ENCODE measurements at places on chromosomes 7 and 10. TPM values are rescaled to one million over a fixed set of nuclear protein-coding genes. Genes with fewer than 3 reads are reported as not detected.
A peak's percentile ranks its signal among the peaks of the same experiment; 100 is the strongest.

The CDC14C gene
- 0.25 TPM for polyA plus RNA-seq

The GNAT3 gene
- not detected for polyA plus RNA-seq

- DNase-seq = no peak
Observed at GRCh38 chr7:28190077-28190710, 9.6 kb upstream of the JAZF1 start.

The FGFBP3 gene
- 2.0 TPM for polyA plus RNA-seq

- no peak for DNase-seq
Observed at GRCh38 chr7:148975896-148976295, 52.4 kb downstream of the PDIA4 start.

- DNase-seq = no peak
Observed at GRCh38 chr7:63867127-63867526, 131.5 kb upstream of the ZNF722 start.

The SPDYE6 gene
- polyA plus RNA-seq = 5.5 TPM

GRCh38 chr7:20107582-20107981, 109.6 kb downstream of the MACC1 start:
- DNase-seq = peak; percentile 24

DNA sequence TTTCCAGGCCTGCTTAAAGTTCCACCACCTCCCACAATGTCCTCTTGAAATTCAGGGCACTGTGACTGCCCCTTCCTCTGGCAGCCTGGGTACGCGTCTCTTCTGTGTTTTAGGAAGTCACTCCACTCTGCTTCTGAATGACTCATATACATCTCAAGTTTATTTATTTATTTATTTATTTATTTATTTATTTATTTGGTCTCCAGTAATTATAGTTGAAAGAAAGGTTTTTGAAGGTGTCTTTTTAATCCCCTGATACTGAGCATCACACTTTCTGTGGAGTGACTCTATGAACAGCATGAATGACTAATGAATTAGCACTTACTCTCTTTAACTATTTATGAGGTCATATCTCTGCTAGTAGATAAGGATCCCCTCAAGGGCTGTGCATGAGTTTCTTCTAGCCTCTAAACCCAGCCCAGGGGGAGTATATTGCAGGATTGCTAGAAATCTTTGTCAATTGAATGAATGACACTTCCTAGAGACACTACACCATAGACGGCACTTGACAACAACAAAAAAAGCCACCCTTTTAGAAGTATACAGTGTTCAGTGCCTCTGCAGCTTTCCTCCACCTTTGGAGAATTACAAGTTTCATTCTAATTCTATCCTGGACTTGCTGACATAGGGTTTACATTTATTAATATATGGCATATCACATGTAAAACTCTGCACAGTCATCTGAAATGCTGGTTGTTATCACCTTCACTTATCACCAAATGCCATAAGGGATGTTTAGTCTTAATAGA, 2.1 kb downstream of the MACC1 start:
- no peak for DNase-seq

- DNase-seq = no peak
Observed at GRCh38 chr10:69418052-69418752, 1.5 kb upstream of the TACR2 start.

The CHAT gene
- polyA plus RNA-seq = not detected

- no peak for DNase-seq
Observed at GRCh38 chr10:126022841-126023240, 126.5 kb downstream of the FANK1 start.

DNA sequence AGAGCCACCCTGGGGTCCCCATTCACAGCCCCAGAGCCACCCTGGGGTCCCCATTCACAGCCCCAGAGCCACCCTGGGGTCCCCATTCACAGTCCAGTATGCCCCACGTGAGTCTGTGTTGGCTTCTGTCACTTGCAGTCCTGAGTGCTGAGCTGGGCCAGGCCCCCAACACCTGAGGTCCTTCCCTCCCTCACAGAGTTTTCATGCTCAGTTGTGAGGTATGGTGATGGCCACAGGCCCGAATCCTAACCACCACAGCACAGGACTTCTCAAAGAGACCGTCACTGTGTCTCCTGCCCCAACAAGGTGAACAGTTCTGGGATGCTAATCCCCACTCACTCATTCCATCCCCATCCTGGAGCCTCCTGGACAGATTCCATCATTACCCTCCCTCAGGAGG, 239.2 kb downstream of the PTPRN2 start:
- no peak for DNase-seq

The KAZALD1 gene
- not detected for polyA plus RNA-seq

The AFAP1L2 gene
- polyA plus RNA-seq = 43.1 TPM

- DNase-seq = no peak
Observed at GRCh38 chr10:85026878-85027467, 698.6 kb downstream of the CCSER2 start.

The DYNC1I1 gene
- polyA plus RNA-seq = not detected

DNA sequence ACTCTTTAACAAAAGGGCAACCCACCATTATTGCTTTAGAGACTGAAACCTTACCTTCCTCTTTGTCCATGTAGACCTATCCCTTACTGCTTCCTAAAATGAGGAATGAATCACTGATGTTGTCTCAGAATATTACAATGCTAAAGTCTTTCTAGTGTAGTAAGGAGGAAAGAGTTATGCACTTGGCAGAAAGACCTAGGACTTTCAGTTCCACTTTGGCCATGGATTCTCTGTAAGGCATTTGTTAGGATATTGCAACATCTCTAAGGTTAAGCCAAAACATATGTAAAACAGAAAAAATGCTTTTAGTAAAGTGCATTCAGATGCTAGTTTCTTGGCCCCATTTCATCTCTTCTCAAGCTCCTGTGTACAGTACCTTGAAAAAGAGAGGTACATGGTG, 230.9 kb downstream of the PARD3 start:
- DNase-seq = peak; percentile 77

DNA sequence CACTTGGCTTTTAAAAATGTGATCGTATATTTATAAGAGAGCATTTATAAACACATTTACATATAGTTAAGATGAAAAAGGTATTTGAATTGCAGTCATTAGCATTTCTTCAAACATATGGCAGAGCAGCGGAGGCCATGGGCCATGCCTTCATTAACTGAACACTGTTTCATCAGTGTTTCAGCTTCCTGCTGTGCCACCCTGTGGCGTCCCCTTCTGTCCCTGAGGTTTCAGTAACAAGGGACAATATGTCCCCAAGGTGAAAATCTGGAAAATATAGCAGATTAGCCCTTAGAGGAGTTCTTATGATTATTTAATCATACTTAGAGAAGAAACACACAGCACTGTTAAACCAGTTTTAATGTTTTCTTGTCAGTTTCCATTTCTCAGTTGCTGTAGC, 577.8 kb downstream of the ETV1 start:
- no peak for DNase-seq

DNA sequence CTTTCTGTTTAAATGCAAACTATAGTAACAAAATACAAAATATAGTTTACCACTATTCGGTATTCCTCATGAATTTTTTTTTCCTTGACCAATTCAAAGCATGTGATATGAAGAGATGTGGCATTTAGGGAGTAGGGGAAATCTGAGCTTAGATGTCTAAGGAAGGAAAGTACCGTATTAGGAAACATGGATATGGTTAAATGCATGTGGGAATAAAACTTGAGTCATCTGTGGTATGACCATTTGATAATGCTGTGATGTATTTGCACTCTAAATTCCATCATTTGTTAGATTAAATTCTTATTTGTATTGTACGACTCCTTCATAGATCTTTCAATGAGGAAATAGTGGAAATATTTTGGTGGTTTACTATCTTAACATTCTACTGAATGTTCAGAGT, 19.7 kb downstream of the AHR start:
- DNase-seq = no peak

DNA sequence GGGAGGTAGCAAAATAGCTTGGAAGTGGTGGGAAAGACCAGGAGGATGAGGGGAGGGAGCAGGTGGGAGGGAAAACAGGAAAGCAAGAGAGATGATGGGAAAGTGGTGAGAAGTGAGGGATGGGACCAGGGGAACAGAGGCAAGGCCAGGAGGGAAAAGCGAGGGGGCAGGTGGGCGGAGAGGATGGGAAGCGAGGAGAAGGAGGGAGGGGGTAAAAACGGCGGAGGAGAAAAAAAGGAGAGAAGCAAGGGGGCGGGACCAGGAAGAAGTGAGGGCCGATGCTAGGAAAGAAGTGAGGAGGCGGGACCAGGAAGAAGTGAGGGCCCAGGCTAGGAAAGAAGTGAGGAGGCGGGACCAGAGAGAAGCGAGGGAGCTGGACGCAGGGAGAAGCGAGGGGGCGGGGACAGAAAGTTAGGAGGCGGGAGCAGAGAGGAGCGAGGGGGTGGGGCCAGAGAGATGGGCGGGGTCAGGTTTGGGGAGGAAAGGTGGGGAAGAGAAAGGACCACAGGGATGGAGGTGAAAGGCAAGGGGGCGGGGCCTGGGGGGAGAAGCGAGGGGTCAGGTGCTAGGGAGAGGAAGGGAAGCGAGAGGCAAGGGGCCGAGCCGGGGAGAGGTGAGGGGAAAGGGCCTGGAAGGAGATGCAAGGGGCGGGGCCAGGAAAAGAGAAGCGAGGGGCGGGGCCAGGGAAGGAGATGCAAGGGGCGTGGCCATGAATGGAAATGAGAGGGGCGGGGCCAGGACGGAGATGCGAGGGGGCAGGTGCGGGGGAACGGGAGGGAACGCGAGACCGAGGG, 984 bp downstream of the SMURF1 start:
- DNase-seq = peak; percentile 87

- DNase-seq = no peak
Observed at GRCh38 chr7:3949242-3949640, 648.2 kb downstream of the SDK1 start.

GRCh38 chr7:134069187-134069586, 58.0 kb upstream of the LRGUK start:
- no peak for DNase-seq

The BLOC1S2 gene
- polyA plus RNA-seq = not detected

DNA sequence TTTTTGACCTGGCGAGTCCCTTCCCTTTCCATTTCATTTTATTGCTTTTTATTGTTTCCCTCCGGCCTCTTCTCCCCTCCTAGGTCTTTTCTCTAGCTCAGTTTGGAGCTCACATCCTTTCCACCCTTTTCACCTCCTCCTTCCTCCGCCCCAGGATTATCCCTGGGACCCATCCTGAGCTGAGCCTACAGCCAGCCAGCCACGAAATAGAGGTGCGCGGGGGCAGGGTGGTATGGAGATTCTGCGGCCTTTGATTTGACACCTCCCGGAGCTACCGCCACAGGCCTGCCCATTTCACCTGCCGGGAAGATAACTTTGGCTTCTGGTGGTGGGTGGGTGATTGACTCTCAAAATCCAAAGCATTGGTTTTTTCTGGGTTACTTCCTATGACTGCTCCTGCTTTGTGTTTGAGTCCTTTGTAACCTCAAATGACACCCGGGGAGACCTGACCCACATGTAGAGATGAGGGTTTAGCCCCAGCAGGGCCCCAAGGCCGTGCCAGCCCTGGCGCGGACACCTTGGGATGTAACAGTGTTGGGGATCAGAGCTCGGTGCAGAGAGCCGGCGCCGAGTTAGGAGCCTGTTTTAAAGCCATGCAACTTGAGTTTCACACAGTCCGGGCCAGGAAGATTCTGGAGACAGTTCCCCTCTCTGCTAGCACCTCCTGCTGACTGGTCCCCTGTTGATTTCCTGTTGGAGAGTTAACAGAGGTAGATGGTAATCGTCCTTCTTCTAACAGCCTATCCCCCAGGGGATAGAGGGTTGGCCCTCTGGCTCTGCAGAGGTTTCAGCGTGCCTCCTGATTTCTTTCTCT, 1.5 kb downstream of the DUSP5 start:
- DNase-seq = no peak

The CYP2C19 gene
- polyA plus RNA-seq = not detected

DNA sequence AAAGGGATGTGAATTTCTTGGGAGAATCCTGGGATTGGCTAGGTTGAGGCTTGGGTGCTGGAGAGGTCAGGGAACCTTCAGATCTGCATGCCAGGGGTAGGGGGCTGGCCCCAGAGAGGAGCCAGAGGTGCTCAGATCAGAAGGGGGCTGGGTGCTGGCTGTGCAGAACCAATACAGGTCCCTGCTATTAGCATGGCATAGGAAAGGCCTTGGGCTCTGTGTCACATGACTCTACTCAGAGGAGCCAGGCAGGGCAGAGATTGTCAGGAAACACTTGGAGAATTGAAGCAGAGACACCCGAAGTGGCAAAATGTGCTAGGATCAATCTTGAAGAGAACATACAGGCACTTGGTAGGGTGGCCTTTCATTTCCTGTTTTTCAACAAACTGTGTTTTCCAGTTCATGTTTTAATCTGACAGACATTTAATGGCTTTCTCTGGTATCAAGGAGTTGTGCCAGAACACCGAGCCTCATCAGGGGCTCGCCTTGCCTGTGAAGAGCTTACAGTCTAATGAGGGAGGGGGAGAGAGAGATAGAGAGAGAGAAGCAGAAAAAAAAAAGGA, 498.9 kb downstream of the RPS24 start:
- DNase-seq = no peak

GRCh38 chr7:134395604-134396003, 63.3 kb downstream of the AKR1B1 start:
- no peak for DNase-seq

DNA sequence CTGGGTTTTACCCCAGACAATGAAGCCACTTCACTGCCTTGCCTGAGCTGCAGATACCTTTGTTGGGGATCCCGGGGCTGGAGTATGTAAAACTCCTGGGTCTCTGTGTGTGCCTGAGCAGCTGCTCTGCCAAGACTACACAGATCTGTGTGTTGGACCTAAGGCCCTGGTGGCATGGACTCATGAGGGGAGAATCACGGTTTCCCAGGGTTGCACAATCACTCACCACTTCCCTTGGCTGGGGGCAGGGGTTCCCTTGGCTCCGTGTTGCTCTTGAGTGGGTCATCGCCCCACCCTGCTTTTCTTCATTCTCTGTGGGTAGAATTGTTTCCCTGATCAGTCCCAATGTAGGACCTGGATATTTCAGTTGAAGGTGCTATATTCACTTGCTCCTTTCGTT, 13.9 kb upstream of the TBATA start:
- DNase-seq = no peak

The MRLN gene
- 168 TPM for polyA plus RNA-seq

The HECW1 gene
- 0.20 TPM for polyA plus RNA-seq

- no peak for DNase-seq
Observed at GRCh38 chr10:91975438-91975837, 51.9 kb downstream of the BTAF1 start.

The NFKB2 gene
- 14.6 TPM for polyA plus RNA-seq

DNA sequence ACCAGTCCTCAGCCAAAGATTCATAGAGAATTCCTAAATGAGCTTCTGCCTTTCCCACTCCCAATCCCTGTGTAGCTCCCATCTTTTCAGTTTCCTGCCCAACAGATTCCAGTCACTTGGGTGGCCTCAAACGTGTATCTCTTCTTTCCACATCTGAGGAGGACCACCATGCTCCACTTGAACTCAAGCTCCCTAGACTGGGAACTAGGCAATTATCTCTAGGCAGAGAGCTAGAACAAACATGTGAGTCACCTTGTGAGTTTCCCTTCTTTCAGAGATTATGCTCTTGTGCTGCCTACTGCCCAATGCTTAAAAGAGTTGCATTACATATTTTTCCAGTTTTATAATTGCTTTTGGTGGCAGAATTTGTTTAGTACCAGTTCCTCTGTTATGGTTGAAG, 178.0 kb downstream of the MDFIC start:
- DNase-seq = no peak

- DNase-seq = peak; percentile 63
Observed at GRCh38 chr7:144519925-144520324, 116.4 kb upstream of the NOBOX start.

The ZNF488 gene
- polyA plus RNA-seq = 4.1 TPM

The NPFFR1 gene
- polyA plus RNA-seq = 0.11 TPM

The MYO1G gene
- polyA plus RNA-seq = 5.5 TPM

The A1CF gene
- 0.47 TPM for polyA plus RNA-seq

All from muscle of arm (tissue), 14 donors.